Esophagus muscularis mucosa (tissue), 4 donors: ENCODE measurements at places on chromosomes 6 and 20. TPM values are rescaled to one million over a fixed set of nuclear protein-coding genes. Genes with fewer than 3 reads are reported as not detected.

Gene HLA-DRB5
- 0.83 TPM for total RNA-seq

Gene ADGRF5
- 17.0 TPM for total RNA-seq

Gene RIPOR2
- 5.8 TPM for total RNA-seq

Gene ASIP
- total RNA-seq: not detected

GRCh38 chr6:118665011-118665410 lies 13.6 kb upstream of the CEP85L start:
- no peak for DNase-seq

DNA sequence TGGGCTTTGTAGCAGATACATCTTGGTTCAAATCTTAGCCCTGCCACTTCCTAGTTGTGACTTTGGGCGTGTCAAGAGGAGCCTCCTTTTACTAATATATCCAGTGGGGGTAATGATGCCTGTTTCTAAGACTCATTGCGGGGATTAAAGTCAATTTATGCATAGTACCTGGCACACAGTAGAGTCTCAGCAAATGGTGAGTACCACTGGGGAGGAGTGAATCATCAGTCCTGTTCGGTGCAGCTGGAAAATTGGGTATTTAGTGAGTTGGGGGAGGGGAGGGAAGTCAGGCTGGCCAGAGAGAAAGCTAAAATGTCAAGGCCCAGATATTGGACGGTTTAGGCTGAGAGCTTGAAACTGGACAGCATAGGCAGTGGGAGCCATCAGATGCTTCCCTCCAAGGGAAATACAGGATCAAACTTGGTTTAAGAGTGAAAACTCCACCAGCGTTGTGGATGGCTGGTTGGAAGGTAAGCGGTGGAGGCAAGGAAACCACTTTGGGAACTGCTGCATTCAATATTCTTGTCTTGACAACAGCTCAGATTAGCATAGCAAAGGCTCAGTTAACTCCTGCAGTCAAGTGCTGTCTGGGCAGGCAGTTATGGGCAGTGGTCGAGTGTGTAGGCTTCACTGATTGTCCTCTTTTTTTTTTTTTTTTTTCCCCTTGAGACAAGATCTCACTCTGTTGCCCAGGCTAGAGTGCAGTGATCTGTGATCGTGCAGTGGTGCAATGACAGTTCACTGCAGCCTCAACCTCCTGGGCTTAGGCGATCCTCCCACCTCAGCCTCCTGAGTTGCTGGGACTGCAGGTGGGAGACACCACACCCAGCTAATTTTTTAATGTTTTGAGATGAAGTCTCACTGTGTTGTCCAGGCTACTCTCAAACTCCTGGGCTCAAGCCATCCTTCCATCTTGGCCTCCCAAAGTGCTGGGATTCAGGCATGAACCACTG lies 12.9 kb downstream of the PPP1R16B start:
- DNase-seq: no peak

DNA sequence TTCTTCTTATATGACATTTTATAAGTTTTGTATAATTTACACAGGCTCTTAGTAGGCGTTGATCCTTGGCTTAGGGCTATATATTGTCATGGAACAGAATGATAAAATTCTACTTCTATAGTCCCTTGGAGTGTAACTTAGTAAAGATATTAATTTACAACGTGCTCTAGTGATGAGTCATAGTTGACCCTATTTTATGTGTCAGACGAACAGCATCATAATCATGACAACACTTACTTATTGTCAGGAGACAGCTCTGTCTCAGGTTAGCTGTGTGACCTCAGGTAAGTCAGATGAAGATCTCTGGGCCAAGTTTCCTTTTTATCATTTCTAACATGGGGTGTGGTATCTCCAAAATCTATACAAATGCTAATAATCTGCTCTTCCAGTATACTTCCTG lies 473.5 kb downstream of the UTRN start:
- no peak for DNase-seq

DNA sequence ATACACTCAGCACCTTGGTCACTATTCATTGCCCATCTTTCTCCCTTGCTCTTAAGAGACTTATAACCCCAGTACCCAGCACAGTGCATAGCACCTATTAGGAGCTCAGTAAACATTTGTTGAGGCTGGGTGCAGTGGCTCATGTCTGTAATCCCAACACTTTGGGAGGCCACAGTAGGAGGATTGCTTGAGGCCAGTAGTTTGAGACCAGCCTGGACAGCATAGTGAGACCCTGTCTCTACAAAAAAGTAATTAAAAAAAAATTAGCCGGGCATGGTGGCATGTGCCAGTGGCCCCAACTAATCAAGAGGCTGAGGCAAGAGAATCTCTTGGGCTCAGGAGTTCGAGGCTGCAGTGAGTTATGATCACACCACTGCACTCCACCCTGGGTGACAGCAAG lies 8.2 kb upstream of the EIF2S2 start:
- DNase-seq: no peak

DNA sequence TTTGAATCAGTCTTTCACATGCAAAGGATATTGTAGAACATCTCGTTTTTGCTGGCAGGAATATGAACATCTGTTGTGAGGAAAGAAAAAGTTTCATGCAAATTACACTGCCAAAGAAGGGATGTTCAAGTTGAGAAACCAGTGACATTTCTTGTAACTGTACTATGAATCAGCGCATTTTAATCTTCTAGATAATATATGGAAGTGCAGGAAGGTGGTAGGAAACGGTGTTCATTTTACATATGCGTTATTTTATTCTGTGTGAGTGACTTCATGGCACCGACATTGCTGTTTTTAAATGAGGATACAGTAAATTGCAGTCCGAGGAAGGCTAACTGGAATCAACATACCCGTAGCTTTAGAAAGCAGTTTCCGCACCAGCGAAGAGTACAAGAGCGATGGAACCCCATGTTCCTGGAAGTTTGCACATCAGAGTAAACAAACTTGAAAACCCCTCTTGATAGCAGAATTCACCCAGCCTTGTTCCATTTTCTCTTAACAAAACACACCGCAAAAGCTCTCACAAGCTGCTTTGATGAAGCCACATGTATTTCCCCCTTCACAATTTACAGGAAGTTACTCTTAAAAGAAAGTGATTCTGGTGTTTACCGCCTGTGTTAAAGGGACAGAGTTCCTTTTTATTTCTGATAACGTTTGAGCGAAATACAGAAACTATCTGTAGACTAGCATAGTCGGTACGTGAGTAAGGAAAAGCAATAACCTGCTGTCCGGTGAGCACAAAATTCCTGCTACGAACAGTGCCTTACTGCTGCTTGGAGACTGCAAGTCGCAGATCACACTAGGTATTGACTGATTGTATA lies 11.5 kb downstream of the PRDM1 start:
- DNase-seq: peak; percentile 86

GRCh38 chr6:140774080-140774505 lies 1358.6 kb upstream of the GJE1 start:
- DNase-seq: no peak

DNA sequence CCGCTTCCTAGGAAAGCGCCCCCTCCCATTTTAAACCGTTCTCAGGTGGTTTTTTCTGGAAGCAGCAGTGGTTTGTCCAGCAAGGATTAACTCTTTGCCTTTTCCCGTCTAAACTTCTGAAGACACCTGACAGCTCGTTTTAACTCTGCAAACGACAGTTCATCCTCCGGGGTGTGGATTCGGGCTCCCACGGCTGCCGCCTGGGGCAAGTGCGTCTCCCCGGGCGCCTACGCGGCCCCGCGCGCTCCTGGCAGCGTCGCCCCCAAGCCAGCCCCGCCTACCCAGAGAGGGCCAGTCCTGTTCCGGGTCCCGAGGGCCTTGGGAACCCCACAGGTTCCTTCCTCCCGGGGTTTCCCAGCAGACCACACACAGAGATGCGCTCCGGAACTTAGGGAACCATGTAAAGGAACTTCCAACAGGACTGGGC lies 54.4 kb downstream of the PRR18 start:
- no peak for DNase-seq

DNA sequence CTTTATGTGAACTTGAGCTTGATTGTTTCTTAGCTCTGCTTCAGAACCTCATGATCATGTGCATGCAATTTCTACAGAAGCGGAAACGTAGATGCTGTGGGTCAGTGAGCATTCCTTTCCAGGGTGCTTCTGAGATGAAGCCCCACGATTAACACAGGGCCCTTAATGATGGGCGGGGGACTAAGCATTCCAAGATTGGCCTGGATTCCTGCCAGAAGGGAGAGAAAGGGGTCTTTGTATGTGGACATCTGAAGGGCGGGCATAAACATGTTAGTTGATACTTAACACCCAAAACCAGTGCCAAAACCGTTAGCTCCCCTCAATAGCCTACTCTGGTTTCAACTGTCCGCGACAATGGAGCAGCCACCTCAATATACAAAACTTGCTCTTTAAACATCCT lies 46.9 kb upstream of the POU3F2 start:
- DNase-seq: no peak

GRCh38 chr20:20366551-20366875 lies 1.4 kb upstream of the INSM1 start:
- no peak for DNase-seq

DNA sequence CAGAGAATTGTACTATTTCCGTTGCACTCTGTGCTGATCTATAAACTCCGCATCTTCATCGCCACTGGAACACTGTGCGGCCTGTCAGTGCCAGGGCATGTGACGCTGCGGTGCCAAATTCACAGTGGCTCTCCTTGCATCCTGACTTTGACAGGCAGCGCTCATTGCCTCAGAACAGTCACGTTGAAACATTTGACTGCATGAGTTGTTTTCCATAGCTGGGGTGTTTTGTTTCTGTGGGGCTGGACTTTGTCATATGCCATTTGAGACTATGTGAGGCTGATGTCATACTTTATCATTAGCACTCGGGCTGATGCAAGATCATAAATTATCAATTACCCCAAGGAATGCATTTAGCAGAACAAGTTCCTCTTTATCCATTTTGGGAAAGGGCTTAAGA lies 32.7 kb downstream of the CFAP61 start:
- peak; percentile 85 for DNase-seq

DNA sequence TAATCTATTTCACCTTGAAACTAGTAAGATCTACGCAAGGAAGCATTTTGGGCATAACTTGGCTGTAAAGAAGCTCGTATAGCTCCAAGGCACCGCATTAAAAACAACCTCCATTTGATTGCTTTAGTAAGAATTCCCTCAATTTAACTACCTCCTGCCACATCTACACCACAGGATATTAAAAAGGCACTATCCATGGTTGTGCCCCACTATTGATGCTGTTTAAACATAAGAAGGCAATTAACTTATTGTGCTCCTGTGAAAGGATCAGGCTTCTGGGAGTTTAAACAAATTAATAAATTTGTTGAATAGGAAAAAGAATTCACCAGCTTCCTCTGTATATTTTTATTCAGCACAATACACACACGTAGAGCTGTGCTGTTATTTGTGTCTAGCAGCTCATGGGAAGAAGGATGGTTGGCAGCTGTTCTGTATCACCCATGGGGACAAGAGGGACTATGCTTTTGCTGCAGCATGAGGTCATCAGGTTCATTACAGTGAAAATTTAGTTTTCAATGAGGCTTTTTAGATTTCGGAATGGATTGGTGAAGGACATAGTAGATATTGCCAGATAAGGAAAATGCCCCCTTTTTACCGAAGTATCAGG lies 513.3 kb downstream of the HAO1 start:
- no peak for DNase-seq
